ENCODE measurements at places on chromosomes 4 and X.

DNA sequence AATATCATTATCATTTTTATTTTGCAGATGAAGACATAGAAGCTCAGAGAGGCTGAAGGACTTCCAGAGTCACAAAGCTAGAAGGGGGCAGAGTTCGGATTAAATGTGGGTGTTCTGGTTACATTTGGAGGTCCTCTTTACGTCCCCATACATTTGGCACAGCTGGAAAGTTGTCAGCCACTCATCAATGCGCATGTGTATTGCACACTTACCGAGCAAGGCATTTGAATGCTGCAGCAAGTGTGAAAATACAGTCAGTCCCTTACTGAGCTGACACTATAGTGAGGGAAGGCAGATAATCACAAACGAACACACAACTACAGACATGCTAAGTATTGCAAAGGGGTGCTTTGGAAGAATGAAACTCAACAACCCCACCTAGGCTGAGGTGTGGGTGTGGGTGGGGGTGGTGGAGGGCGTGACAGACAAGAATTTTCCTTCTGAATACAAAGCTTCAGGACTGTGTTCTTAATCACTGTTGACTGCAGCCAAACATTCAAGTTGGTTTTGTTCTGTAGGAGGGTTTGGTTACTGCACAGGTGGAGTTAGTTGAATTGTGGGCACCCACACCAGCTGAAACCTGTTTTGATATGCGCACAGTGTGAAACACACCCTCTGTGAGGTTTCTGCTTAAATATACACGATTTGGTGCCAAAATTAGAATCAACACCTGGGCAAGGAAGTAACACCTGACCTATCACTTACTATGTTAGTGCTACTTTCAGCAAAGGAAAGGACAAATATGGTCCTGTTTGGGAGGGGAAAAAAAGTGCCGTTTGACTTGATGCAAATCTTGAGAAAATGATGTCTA, 72.4 kb downstream of the COQ2 start:
- no peak for DNase-seq

- DNase-seq: peak; percentile 21
These were observed 1028.1 kb downstream of the C4orf33 start for GRCh38 chr4:130124066-130124465.

DNA sequence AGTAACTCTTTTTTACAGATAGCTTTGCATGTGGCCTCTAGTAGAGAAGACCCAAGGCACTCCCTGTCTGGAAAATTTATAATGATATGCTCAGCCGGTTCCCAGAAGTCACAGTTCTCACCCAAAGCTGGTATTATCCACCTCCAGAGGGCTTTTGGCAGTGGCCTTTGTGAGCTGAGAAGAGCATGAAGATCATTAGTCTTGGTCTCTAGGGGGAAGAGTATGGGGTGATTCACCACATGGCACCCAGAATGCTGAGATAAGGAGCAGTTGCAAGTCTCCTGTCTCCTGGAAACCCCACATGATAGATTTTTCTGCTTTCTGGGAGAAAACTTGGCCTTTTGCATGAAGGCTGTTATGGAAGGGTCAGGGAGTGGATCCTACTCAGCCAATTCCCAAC, 75.4 kb upstream of the PRPS1 start:
- no peak for DNase-seq

- DNase-seq: peak; percentile 8
These were observed 59.0 kb downstream of the NHS start for GRCh38 chrX:17433965-17434364.

- DNase-seq: no peak
These were observed 24.5 kb upstream of the CPLX1 start for GRCh38 chr4:850323-850945.

- peak; percentile 81 for DNase-seq
These were observed 754 bp upstream of the KLF3 start for GRCh38 chr4:38663090-38663800.

- DNase-seq: no peak
These were observed 45.5 kb upstream of the CYP2U1 start for GRCh38 chr4:107885865-107886264.

DNA sequence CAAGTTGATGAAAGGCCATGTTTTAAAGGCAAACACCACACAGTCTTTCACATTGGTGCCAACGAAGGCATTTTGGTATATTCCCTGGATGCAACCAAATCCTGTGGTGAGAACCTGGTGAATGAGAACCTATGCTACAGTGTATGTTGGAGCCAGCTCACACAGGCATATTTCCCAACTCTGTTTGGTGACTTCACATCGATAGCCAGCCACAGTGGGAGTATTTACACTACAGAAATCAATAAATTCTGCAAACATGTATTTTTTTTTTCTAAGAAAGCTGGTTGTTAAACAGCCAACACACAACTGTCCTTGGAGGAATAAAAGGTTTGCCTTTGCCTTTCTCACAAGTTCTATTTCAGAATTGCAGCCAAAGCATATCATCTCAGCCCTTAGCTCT, 691.0 kb downstream of the GRID2 start:
- no peak for DNase-seq

DNA sequence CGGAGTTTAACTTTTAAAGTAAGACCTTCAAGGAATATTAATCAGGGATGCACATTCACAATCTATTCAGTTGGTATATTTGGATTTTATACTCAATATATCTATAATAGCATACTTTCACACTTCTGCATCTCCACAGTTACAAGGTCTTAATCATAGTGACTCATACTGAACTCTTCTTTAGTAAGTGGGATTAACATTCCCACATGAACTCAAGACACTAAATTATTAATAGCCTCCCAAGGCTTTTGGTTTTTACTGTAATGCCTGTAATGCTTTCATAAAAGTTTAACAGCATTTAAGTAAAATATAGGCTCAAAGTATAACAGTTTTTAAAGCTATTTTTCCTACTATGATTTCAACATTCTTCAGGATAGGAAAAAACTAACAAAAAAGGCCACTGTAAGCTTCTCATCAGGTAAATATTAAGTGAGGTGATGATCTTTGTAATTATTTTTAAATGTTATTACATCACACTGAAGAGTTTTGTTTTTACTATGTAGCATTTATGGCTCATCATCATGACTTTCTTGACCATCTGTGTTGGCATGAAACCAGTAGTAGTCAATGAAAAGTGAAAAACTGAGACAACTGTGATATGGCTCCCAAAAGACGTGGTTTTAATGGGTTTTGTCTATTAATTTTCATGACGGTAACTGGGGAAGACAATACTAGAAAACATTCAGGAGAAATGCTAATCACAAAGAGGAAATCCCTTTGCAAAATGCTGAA, 91.5 kb upstream of the GALNT7 start:
- DNase-seq: peak; percentile 26

DNA sequence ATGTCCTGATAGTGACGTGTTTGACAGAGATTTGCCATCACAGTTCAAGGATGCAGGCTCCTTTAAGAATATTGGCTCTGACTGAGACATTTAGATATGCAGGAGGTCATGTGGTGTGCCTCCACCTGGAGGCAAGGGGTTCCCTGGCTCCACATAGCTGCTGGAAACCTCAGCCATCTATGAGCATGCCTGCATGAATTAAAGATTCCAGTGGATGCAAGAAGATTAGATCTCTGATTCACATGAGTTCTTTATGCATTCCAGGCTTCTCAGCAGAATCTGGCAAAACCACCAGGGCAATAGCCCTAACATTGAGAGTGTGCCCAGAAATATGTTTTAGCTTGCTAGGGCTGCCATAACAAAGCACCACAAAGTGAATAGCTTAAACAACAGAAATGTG, 298.5 kb upstream of the AADAT start:
- DNase-seq: no peak

DNA sequence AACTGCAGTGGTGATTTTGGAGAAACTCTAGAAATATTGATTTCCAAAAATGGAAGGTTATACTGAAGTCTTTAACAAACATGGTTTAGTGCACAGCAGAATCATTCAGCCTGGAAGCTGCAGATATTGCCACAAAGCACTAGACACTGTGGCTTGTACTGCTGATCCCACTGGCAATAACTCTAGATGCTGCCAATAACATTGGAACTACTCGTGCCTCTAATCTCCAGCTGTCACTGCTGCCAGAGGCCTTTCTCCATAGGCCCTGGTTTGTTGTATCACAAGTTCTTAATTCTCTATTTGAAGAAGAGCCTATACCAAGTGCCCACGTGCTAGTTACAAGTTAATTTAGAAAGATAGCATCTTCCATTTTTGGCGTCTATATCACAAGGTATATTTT, 19.3 kb downstream of the DMP1 start:
- no peak for DNase-seq

DNA sequence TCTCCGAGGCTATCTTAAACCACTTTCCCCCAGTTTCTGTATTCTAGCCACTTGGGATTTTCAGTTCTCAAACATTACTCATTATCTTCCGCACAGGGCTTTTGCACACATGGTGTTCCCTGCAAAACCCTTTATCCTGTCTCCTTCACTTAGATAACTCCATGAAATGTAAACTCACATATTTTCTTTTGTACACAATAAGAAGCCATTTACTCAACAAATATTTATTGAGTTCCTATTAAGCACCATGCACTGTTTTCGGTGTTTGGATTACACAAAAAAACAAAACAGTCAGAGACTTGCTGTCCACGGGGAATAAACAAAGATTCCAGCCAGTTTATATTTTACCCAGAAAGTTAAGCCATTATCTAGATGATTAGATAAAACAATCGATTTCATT, 42.5 kb upstream of the UNC5C start:
- no peak for DNase-seq

- no peak for DNase-seq
These were observed 25.4 kb upstream of the PPP1R2C start for GRCh38 chrX:42803320-42803719.

GRCh38 chr4:29081234-29081955, 1638.8 kb upstream of the PCDH7 start:
- DNase-seq: no peak

- DNase-seq: no peak
These were observed 106.8 kb downstream of the FSTL5 start for GRCh38 chr4:162056990-162057389.

DNA sequence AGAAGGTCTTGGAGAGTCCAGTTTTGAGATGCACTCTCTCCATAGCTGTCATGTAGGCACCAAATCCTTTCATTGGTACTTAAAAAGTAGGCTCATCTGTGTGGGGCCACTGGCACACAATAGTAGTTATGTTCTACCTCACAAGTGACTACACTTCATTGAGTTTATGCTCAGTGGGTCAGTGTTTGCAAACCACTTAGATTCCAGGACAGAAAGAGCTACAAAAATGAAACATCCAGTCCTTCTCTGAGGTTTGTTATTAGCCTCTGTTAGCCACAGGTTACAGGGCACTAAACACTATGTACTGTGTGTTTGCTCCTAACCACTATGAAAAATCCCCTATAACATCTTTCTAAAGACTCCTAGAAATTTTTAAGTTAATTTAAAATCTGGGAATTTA, 13.8 kb downstream of the RAB28 start:
- no peak for DNase-seq

Data from hindlimb muscle (tissue), 1 donor.